Ovary (tissue), 10 donors: ENCODE measurements at places on chromosomes 13 and 19. TPM values are rescaled to one million over a fixed set of nuclear protein-coding genes. Genes with fewer than 3 reads are reported as not detected.

Gene ASPDH
- not detected for polyA plus RNA-seq

Gene ERICH4
- not detected for polyA plus RNA-seq

Gene PPM1N
- 0.93 TPM for polyA plus RNA-seq

Gene GSX1
- polyA plus RNA-seq, result not detected

Gene CDX2
- polyA plus RNA-seq, result not detected

Gene ZNF234
- 4.2 TPM for polyA plus RNA-seq

Gene WASF3
- polyA plus RNA-seq, result 28.4 TPM

Gene MICU2
- polyA plus RNA-seq, result 31.4 TPM

Gene THOP1
- polyA plus RNA-seq, result 11.3 TPM

Gene TUBA3C
- not detected for polyA plus RNA-seq

Gene GJB2
- polyA plus RNA-seq, result 0.72 TPM

Gene GARIN5A
- polyA plus RNA-seq, result 4.3 TPM

Gene TNNT1
- not detected for polyA plus RNA-seq

Gene ZNRF4
- not detected for polyA plus RNA-seq

Gene ELOF1
- polyA plus RNA-seq, result 39.4 TPM

Gene NBEA
- polyA plus RNA-seq, result 5.8 TPM

Gene AMER2
- polyA plus RNA-seq, result 0.03 TPM

Gene ZNF541
- 1.8 TPM for polyA plus RNA-seq

Gene CSNK1A1L
- not detected for polyA plus RNA-seq

Gene CGB1
- polyA plus RNA-seq, result not detected

Gene NLRP5
- polyA plus RNA-seq, result 2.7 TPM

Gene ZNF607
- 3.4 TPM for polyA plus RNA-seq

Gene PTBP1
- 112 TPM for polyA plus RNA-seq

Gene SIGLEC12
- polyA plus RNA-seq, result not detected

Gene ODAD3
- polyA plus RNA-seq, result 0.42 TPM

Gene DAPK3
- polyA plus RNA-seq, result 66.5 TPM

Gene KLK12
- not detected for polyA plus RNA-seq

Gene HRC
- polyA plus RNA-seq, result 4.0 TPM

Gene F2RL3
- 0.40 TPM for polyA plus RNA-seq

Gene ZNF208
- 1.3 TPM for polyA plus RNA-seq

Gene ZNF763
- polyA plus RNA-seq, result 7.0 TPM

Gene CLEC17A
- polyA plus RNA-seq, result not detected

Gene C13orf46
- polyA plus RNA-seq, result 0.05 TPM

Gene C2CD4C
- polyA plus RNA-seq, result 0.12 TPM

Gene CAPN12
- 0.22 TPM for polyA plus RNA-seq
